DND-41 (cell line): ENCODE measurements at places on chromosomes 16 and 17.

DNA sequence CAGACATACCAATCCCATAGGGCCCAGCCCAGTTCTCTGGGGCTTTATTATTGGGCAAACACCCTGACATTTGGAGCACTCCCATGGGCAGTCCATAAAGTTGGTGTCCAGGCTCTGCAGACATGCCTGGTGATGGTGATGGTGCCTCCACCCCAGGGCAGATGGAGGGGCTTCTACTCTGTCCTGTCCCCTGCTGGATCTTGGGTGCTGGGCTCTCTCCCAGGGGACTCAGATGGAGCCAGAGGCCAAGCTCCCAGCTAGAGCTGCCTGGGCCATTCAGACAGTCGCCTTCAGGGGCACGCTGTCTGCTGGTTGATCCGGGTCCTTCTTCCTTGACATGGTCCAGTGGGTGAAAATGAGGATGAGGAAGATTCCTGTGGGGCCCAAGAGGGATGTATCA, 10.6 kb downstream of the CDH16 start:
- no peak for DNase-seq

DNA sequence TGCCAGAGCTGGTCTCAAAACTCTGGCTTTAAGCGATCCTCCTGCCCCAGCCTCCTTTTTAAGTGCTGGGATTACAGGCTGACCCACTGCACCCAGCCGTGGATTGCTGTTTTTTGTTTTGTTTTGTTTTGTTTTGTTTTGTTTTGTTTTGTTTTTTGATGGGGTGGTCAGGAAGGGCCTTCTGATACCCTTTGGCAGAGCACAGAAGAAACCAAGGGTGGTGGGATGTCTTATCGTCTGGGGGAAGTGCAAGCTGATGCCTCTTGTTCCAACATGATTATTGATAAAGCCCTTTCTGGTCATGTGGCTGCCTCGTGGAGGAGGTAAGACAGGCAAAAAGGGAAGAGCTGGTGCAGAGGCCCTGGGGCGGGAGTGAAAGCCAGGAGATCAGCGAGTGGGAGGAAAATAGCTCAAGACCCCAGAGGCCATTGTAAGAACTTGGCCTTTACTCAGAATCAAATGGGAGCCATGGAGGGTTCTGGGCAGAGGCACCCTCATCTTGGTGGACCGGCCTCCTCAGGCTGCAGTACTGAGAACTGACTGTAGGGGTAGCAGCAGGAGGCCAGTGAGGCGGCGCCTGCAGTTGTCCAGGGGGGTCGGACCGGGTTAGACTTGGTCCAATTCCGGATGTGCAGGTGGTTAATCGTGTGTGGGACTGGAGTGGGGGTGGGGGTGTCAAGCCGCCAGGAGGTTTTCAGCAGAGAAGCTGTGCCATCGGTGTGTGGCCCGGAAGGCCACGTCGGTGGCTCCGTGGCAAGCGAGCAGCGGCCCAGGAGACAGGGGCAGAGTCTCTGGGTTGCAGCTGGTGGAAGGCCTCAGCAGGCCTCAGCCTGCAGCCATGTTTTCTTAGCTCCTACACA, 84.4 kb upstream of the GSE1 start:
- DNase-seq = no peak

- no peak for DNase-seq
Observed at GRCh38 chr17:18155179-18155578, 28.4 kb upstream of the ALKBH5 start.

- DNase-seq = peak; percentile 75
Observed at GRCh38 chr17:81483085-81483861, 29.3 kb downstream of the ACTG1 start.

DNA sequence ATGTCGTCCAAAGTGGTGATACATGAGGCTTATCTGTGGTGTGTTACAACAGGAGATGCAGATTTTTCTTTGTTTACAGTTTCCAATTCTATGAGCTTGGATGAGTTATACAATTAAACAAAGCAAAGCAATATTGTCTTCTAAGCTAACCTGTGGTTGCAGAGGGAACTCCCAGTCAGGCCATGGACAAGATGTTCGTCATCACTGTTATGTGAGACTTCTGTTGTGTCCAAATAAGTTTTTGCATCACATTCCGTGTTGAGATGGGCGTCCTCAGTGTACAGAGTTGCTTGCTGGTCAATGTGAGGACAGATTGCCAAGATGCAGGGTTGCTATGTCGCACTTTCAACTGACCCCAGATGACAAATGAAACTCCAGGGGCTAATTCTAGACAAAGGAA, 189.3 kb downstream of the IRF8 start:
- no peak for DNase-seq

DNA sequence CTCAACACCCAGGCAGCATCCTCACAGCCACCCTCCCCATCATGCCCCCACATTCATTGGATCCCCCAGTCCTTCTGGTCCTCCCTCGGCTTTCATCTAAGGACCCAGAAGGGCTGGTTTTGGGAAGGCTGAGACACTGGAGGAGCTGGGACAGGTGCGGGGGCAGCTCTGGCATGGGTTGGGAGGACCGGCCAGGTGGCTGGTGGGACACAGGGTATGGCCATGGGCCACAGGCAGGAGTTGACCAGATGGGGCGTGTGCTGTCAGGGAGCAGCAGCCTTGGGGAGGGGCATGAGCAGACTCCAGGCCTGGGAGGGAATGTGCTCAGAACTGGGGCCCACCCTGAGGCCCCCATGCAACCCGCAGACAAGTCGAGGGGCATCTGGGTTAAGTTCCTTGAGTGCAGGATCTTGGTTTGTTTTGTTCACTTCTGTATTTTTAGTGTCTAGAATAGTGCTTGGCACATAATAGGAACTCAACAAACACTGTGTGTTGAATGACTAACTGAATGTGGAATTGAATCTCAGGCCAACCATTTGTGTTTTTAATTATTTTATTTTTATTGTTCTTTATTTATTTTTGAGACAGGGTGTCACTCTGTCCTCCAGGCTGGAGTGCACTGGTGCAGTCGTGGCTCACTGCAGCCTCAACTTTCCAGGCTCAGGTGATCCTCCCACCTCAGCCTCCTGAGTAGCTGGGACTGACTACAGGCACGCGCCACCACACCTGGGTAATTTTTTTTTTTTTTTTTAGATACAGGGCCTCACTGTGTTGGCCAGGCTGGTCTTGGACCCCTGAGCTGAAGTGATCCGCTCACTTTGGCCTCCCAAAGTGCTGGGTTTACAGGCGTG, 5.6 kb downstream of the P2RX1 start:
- no peak for DNase-seq
